Stromal cell of bone marrow (primary cell): ENCODE measurements at places on chromosomes 2 and 18.

DNA sequence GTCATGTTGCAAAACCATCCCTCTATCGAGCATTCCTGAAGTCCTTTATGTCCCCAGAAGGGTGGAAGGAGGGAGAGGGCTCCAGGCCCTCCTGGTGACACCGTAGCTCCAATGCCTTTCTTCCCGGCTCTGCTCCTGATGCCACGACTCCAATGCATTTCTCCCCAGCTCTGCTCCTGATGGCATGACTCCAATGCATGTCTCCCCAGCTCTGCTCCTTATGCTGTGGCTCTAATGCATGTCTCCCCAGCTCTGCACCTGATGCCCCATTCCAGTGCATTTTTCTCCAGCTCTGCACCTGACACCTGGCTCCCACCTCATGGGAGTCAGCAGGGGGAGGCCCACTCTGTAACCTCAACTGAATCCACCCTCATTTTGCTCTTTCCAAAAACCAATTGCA, 153.0 kb upstream of the SALL3 start:
- DNase-seq = no peak

GRCh38 chr2:84224121-84224520, 235.0 kb downstream of the SUCLG1 start:
- no peak for DNase-seq

DNA sequence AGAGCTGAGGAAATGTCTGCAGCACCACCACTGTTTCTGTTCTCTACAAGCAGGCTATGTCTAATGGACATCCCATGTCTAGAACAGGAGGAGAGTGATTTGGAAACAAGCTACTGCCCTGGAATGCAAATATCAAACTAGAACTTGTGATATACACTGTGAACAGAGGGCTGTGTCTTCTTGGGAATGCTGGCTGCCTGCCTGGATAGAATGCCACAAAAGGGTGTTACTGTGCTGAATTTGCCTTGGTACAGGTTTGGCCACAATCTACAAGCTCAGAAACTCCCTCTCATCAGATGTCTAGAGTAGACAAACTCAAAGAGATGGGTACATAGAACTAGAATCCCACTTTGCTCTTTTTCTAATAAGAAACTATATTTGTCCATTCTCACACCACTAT, 170.5 kb downstream of the NYAP2 start:
- no peak for DNase-seq

- no peak for DNase-seq
Observed at GRCh38 chr2:45836316-45836715, 184.8 kb downstream of the PRKCE start.

DNA sequence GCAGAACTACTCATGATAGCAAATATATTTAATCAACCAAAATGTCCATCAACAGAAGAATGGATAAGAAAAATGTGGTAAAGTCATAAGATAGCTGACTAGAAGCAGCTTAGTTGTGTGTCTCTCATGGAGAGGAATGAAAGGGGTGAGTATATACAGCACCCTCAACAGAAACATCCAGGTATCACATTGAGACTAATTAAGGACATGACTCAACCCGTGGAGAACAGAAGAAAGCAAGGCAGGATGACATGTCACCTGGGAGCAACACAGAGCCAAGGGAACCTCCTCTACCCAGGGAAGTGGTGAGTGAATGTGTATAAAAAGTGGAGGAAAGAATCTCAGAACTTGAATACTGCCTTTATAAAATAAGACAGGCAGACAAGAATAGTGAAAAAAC, 1695.0 kb upstream of the CELF4 start:
- no peak for DNase-seq

DNA sequence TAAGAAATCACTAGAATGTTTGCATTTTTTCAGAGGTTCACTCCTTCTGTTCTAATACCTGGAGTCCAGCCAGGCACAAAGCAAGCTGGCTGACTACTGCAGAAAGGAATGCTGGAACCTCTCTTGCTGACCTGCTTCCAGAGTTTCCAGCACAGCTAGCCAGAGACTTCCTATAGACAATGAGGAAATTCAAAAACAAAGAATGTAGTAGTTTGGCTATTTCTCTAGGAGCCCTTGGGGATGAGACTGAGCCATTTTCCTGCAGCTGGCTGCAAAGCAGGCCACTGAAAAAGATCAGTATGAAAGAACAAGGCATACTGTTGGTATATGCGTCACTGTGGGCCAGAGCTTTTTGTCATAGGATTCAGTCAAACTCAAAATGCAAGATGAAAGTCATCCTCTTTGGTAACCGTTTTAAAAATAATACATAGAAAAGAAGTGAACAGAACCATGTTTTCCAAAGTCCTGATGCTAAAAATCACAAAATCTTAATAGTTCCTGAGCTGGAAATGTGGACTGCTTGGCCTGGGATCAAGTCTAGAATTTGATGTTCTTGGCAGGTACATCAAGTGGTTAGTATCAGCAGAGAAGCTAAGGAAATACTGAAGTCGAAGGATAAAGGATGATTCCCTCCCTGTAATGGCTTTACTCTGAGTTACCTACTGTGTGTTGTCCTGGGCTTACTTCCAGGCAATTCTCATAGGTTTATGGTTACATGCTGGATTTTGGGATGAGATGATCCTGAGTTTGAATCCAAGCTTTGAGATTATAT, 9.0 kb upstream of the DSEL start:
- peak; percentile 94 for DNase-seq

- DNase-seq = no peak
Observed at GRCh38 chr2:241895712-241896641, 26.4 kb downstream of the RTP5 start.

DNA sequence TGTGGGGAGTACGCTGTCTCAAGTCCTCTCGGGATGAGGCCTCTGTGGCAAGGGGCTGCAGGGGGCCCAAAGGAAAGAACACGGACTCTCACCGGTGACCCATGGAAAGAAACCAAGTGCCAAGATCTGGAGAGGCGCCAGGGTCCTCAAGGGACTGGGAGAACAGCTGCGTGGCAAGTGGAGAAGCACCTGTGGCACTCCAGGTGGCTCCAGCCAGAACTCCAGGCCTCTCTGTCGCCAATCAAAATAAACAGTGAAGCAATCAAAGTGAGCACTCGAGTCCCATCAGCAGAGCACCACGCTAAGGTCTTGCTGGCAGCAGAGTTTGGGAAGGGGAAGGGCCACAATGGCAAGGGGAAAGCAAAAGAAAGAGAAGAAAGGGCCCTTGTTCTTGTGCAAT, 54.7 kb downstream of the BCL2 start:
- DNase-seq = no peak

- no peak for DNase-seq
Observed at GRCh38 chr2:201132518-201132917, 16.6 kb downstream of the CFLAR start.

GRCh38 chr18:57595347-57595746, 8.8 kb upstream of the FECH start:
- no peak for DNase-seq

GRCh38 chr2:70712916-70713315, 55.1 kb downstream of the ADD2 start:
- DNase-seq = no peak

DNA sequence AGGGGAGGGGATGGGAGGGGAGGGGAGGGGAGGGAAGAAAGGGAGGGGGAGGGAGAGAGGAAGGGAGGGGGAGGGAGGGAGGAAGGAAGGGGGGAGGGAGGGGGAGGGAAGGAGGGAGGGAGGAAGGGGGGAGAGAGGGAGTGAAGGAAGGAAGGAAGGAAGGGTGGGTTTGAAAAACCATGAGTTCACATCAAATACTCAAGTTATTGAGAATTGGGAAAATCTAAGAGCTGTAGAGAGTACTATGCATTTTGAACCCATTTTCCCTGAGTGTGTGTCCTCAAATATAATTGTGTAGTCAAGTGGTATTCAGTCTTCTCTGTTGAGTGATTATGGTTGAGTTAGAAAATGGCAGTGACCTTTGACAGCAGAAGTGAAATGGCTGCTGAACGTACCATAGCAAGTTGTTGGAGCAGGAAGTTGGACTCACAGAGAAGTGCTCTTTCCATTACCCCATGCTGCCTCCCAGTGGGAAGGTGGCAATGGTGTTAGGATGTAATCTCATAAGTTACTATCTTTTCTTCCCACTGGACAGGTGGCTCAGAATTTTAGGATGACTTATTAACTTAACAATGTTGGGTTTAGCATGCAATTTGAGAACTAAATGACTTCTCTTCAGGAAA, 214.6 kb downstream of the SETBP1 start:
- DNase-seq = no peak

- DNase-seq = no peak
Observed at GRCh38 chr18:9153256-9153655, 16.7 kb downstream of the ANKRD12 start.

- DNase-seq = no peak
Observed at GRCh38 chr2:179543361-179543901, 278.8 kb upstream of the SESTD1 start.

DNA sequence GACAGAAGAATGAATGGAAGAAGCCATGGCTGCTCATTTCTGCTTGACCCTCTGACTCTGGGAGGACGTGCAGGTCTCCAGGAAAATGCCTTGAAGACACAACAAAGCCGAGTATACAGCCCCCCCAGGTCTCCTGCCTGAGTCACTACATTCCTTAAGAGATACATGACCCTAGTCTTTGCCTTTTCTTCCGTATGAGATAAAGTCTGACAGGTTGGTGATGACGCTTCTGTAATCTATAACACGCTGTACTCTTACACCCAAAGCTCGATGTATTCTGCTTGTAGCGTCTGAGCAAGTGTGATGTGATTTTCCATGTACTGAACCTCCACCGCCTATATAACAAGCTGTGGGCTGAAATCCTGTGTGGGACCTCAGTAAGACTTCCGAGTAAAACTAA, 77.3 kb downstream of the KCTD1 start:
- DNase-seq = no peak

GRCh38 chr18:77105028-77105427, 27.6 kb downstream of the MBP start:
- no peak for DNase-seq

DNA sequence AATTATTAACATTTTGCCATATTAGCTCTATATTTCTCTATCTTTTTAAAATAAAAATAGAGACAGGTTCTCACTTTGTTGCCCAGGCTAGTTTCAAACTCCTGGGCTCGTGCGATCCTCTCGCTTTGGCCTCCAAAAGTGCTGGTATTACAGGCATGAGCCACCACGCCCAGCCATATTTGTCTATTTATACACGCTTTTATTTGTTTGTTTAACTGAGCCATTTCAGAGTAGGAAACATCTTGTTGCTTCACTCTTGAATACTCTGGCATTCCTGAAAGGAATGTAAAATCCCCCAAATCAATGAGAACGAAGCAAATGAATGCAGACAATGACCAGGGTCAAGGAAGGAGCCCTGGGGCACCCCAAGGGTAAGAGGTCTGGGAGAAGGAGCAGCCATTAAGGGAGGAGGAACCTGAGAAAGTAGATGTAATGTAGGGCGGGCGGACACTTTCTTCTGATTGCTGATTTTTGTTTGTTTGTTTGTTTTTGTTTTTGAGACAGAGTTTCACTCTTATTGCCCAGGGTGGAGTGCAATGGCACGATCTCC, 31.7 kb upstream of the RAB1A start:
- no peak for DNase-seq

- no peak for DNase-seq
Observed at GRCh38 chr2:121890041-121890440, 134.6 kb downstream of the TSN start.

GRCh38 chr2:205685314-205686055, 3.2 kb downstream of the NRP2 start:
- DNase-seq = no peak

DNA sequence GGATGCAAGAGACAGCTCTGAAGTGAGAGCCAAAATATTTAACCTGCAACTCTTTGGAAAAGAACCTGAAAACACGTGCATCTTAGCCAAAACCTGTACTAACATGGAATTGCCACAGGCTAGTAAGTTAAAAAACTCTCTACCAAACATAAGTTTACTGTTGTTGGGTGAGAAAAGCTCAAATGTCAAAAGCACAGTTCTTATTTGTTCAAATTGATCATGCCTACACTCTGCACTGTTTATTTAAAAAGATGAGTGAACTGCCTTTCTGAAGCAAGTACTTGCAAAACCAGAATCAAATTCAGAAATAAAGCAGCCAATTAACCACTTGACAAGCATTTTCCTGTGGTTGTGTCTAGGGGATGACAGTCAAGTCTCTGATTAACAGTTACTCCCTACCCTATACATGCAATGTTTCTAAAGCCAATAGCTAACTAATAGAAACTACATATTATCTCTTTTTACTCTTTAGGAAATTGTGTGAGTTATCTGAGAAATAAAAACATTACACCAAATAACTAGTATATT, 5.6 kb downstream of the IKZF2 start:
- DNase-seq = no peak
